ENCODE measurements at places on chromosomes 13 and 19. TPM values are rescaled to one million over a fixed set of nuclear protein-coding genes. Genes with fewer than 3 reads are reported as not detected.

HMG20B gene
- 41.6 TPM for total RNA-seq

CACNG7 gene
- not detected for total RNA-seq

GGN gene
- total RNA-seq: not detected

SIAH3 gene
- total RNA-seq: 0.33 TPM

PRKCG gene
- not detected for total RNA-seq

DAND5 gene
- not detected for total RNA-seq

KLK1 gene
- total RNA-seq: 0.60 TPM

NRTN gene
- 0.38 TPM for total RNA-seq

CFAP97D2 gene
- not detected for total RNA-seq

TMEM59L gene
- total RNA-seq: not detected

ASF1B gene
- 78.5 TPM for total RNA-seq

VSTM1 gene
- total RNA-seq: not detected

SLITRK6 gene
- total RNA-seq: not detected

CYP2A13 gene
- not detected for total RNA-seq

RAB20 gene
- total RNA-seq: 10.7 TPM

PSG4 gene
- not detected for total RNA-seq

OR10H1 gene
- not detected for total RNA-seq

CGB3 gene
- not detected for total RNA-seq

KLK15 gene
- not detected for total RNA-seq

ATP4B gene
- not detected for total RNA-seq

PHF11 gene
- total RNA-seq: 61.5 TPM

UBE2L5 gene
- not detected for total RNA-seq

IFNL2 gene
- not detected for total RNA-seq

SSC5D gene
- total RNA-seq: 1.4 TPM

ZNF628 gene
- 8.8 TPM for total RNA-seq

CCL25 gene
- 1.2 TPM for total RNA-seq

RXFP2 gene
- total RNA-seq: not detected

LILRB2 gene
- total RNA-seq: not detected

MAMSTR gene
- 0.46 TPM for total RNA-seq

KIR3DL3 gene
- total RNA-seq: not detected

SELENOV gene
- not detected for total RNA-seq

CALR3 gene
- not detected for total RNA-seq

ZNF677 gene
- 9.5 TPM for total RNA-seq

FGF14 gene
- total RNA-seq: not detected

B3GLCT gene
- 3.3 TPM for total RNA-seq

MBD3L2 gene
- not detected for total RNA-seq

MAB21L1 gene
- not detected for total RNA-seq

PDE4C gene
- not detected for total RNA-seq

CEACAM4 gene
- total RNA-seq: not detected

RNF113B gene
- not detected for total RNA-seq

POU2F2 gene
- total RNA-seq: 50.8 TPM

ZNF418 gene
- total RNA-seq: 6.5 TPM

MRPL34 gene
- 128 TPM for total RNA-seq

TRPC4 gene
- total RNA-seq: not detected

KLK14 gene
- total RNA-seq: 0.31 TPM

NLRP7 gene
- total RNA-seq: not detected

CEACAM20 gene
- not detected for total RNA-seq

GNA15 gene
- total RNA-seq: 7.5 TPM

GJB2 gene
- 1.8 TPM for total RNA-seq

SOX1 gene
- total RNA-seq: not detected
